ENCODE measurements at places on chromosomes 1 and 21. TPM values are rescaled to one million over a fixed set of nuclear protein-coding genes. Genes with fewer than 3 reads are reported as not detected.

ZNF683 gene
- not detected for total RNA-seq

TFF2 gene
- total RNA-seq: not detected

LAMB3 gene
- 3,200 TPM for total RNA-seq

GCSAML gene
- not detected for total RNA-seq

KCNJ9 gene
- not detected for total RNA-seq

CCDC30 gene
- total RNA-seq: 0.04 TPM

ST6GALNAC3 gene
- total RNA-seq: 0.38 TPM

C1orf116 gene
- total RNA-seq: 67.3 TPM

GPR3 gene
- 1.0 TPM for total RNA-seq

AKR7A3 gene
- 0.16 TPM for total RNA-seq

PLEKHA6 gene
- 3.1 TPM for total RNA-seq

FAM151A gene
- not detected for total RNA-seq

PPP1R15B gene
- total RNA-seq: 19.7 TPM

LBR gene
- total RNA-seq: 37.5 TPM

RABGAP1L gene
- 34.7 TPM for total RNA-seq

FMOD gene
- 0.42 TPM for total RNA-seq

OR14K1 gene
- not detected for total RNA-seq

CAPN9 gene
- total RNA-seq: not detected

RGS13 gene
- total RNA-seq: not detected

REN gene
- total RNA-seq: not detected

CD52 gene
- total RNA-seq: 0.55 TPM

CELA2A gene
- not detected for total RNA-seq

CFHR5 gene
- total RNA-seq: not detected

RPS6KC1 gene
- total RNA-seq: 11.1 TPM

CYP4Z1 gene
- not detected for total RNA-seq

ATP6V1G3 gene
- total RNA-seq: not detected

ZMYND12 gene
- total RNA-seq: 0.70 TPM

DCST1 gene
- total RNA-seq: not detected

FCRL5 gene
- not detected for total RNA-seq

DCDC2B gene
- total RNA-seq: not detected

CLDN17 gene
- not detected for total RNA-seq

CALML6 gene
- total RNA-seq: not detected

FCER1G gene
- total RNA-seq: not detected

BMP8A gene
- 0.16 TPM for total RNA-seq

PLEKHG5 gene
- 28.8 TPM for total RNA-seq

TMEM81 gene
- total RNA-seq: 0.39 TPM

TNFRSF18 gene
- not detected for total RNA-seq

CFAP107 gene
- not detected for total RNA-seq

TMEM240 gene
- not detected for total RNA-seq

LDLRAD1 gene
- total RNA-seq: not detected

ABCA4 gene
- total RNA-seq: 3.2 TPM

C1orf21 gene
- total RNA-seq: 24.6 TPM

CCT3 gene
- total RNA-seq: 392 TPM

All from hair follicular keratinocyte (primary cell).